ENCODE measurements at places on chromosomes 6 and 20.

DNA sequence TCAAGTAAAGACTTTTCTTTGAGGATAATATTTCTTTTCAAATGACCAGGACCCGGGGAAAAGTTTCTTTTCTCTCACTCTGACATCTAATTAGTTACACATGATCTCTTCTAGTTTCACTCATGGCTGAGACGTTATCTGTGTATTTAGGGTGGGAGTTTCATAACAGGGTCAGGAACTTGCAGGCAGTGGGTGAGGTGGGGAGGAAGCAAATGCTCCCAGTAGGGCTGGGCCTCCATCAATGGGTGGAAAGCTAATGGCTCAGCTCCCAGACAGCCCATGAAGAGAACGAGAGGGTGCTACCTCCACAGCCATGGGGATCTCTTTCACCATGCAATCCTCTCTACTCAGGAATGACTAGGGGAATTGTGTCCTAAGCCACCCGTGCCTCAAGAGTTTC, 119.3 kb downstream of the F13A1 start:
- no peak for DNase-seq

DNA sequence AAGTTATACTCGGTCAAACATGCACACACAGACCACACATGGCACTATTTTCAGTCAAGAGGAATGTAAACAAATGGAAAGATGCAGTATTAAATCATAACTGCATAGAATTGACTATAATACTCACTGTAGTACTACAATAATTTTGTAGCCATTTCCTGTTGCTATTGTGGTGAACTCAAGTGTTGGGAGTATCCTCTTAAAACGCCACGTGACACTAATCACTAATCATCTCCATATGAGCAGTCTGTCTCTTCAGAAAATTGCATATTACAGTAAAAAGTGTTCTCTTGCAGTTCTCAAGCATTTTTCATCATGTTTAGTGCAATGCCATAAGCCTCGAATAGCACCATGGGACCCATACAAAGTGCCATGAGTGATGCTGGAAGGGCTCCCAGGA, 258.7 kb upstream of the ID4 start:
- DNase-seq, result no peak

DNA sequence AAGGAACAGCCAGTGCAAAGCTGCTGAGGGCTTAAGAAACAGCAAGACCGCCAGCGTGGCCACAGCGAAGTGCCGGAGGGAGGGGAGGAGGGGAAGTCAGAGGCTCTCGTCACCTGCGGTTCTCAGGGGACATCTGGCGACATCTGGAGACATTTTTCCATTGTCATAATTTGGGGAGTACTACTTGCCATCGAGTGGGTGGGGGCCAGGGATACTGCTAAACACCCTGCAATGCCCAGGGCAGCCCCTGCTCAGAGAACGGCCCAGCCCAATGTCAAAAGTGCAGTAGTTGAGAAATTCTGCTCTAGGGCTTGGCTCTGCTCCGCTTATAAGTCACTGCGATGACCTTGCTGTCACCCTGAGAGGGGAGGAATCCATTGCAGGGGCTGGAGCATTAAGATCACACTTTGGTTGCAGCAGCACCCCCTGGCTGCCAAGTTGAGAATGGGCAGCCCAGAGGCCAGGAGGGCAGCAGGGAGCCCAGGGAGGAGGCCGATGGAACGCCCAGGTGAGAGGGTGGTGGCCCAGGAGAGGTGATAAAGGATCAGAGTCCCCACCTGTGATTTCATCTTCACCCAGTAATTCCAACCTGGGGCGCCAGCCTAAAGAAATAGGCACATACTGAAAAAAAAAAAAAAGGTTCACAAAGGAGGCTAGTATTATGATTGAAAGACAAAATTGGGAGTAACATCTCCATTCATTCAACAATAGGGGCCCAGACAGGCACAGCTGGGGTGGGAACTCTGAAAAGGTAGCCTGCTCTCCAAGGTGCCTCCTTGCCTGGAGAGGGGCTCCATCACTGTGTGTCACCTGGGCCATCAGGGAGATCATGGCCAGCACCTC, 218.2 kb downstream of the BMP7 start:
- DNase-seq, result peak; percentile 77

GRCh38 chr20:40851051-40851450, 162.0 kb upstream of the MAFB start:
- no peak for DNase-seq

GRCh38 chr6:72798196-72798595, 176.3 kb downstream of the KCNQ5 start:
- DNase-seq, result no peak

All from MV-4-11 (cell line).